ENCODE measurements at places on chromosomes 2 and 18.

GRCh38 chr2:28233164-28233676, 159.4 kb upstream of the FOSL2 start:
- peak; percentile 33 for DNase-seq

- DNase-seq, result no peak
Measured at GRCh38 chr2:29607038-29607420, 314.4 kb downstream of the ALK start.

DNA sequence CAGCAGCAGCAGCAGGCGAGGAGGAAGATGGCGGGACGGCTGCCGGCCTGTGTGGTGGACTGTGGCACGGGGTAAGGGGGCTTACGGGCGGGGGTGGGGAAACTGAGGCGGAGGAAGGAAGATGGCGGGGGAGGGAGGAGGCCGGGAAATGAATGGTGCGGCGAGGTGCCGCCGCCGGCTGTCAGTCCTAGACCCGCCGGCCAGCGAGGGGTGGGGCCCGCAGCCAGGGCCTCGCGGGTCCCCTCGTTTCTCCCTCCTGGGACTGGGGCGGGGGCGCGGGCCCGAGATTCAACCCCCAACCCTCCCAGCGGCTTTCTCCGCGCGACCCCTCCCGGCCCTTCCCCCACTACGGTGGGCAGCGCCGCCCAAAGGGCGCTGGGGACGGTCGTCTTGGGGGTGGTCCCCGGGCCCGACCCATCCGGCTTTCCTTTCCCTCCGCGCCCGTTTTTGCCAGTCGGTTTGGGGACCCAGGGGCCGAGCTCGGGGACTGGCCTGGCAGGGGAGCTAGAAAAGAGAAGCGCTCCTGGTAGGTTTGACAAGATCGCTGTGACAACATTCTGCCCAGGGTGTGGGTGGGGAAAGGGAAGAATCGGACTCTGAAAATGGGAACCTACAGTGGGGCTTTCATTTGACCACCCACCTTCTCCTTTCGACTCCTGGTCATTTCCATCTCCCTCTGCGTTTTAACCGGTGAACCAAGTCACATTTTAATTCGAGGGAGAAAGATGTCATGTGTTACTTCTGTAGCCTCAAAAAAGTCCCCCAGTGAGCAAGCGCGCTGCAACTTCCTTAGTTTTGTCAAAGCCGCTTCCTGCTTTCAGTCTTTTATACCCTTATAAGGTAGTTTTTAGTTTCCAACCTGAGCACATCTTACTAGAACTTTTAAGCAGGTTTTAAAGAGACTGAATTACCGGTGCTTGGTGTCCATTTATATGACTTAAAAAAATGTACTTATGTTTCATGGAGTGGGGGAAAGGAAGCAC, 655 bp downstream of the ACTR3 start:
- DNase-seq, result no peak

DNA sequence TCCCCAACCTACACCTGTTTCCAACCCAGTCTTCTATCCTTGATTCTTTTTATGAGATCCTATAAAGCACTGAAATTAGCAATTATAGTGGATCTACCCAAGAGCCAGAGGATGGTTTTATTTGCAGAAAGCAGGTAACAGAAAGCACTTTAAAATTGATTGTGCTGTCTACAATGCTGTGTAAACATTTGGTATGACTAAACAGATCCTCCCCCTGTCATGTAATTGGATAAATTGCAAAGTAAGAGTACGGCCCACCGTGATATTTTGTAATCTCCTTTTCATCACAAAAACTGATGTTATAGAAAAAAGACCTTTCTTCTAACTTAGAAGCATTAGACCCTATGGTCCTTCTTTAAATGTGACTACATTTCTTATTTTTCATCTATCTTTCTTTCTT, 11.3 kb upstream of the PPP3R1 start:
- no peak for DNase-seq

GRCh38 chr18:13726972-13727331, 479 bp downstream of the RNMT start:
- peak; percentile 11 for DNase-seq

DNA sequence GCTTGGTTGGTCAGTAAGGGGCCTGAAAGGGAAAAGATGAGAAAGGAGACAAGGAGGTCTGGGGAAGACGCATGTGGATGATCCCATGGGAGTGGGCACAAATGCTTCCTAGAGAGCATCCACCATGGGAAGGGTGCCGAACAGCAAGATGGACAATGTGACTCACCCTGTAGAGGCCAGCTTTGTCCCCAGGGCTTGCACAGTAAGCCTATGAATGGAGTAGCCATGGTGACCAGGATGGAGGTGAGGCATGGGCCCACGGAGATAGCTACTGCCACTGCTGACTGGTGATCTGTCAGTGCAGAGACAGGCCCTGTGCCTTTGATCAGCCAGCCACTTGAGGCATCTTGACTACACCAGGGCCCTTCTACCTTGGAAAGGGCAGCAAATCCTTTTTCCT, 172.6 kb downstream of the HAUS1 start:
- DNase-seq, result no peak

DNA sequence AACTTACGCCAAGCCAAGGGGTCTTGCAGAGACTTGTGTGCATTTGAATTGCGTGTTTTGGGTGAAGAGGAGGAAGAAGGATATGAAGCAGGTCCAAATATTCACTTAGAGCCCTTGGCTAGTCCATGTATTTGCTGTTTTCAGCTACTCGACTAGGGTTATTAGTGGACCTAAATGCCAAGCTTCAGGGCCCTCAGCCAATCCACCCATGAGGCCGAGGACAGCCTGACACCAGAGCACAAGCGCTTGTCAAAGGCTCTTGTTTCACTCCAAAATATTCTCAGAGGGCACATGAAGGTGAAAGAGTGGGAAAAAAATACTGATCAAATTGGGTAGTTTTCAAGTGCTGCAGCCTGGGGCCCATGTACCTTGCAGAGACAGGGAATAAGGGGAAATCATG, 174.8 kb upstream of the ACAA2 start:
- DNase-seq, result no peak
